ENCODE measurements at places on chromosomes 4 and X.

DNA sequence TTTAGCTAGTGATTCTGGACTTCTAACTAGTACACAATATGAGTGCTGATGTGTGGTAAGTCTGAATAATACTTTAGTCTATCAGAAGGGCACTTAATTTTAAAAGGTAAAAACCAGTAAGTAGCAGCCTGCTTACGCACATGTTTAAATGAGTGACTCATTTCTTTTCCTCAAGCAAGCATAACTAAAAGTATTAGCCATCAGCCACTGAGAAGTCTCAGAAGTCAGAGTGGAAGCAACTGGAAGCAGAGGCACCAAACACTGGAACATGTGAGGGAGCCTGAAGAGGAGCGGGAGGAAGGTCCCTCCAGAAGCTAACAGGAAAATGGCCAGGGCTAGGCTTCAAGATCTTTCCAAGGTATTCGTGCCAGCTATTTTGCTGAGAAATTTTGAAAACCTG is 257.7 kb downstream of the RAPGEF2 start:
- DNase-seq: no peak

- no peak for DNase-seq
Observed at GRCh38 chr4:122842984-122843531, 16.4 kb downstream of the FGF2 start.

DNA sequence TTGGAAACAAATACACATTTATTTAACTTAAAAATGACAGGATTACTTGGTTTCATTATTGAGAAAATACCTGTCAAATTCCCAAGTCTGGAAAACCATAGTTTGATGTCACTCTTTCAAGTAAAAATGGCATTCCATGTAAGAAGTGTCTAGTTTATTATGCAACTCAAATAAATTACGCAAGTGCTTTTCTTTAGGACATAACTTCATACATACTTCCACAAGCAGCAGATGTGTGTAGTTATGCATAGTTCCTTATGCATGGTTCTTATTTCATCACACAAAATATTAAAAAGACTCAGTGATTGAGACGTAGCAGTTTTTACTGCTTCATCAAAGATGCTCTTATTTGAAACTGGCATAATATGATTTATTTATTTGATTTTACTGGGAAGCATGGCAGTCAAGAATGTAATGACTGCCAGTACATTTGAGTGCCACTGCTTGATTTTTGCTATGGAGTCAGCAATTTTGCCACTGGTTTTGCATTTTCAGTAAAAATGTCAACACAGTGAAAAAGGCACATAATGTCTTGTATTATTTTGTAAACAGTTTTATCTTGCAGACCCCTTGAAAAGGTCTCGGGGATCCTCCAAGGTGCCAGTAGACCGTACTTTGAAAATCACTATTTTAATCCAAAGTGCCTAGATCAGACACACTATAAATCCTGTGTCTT is 62.1 kb downstream of the CLCN3 start:
- no peak for DNase-seq

- no peak for DNase-seq
Observed at GRCh38 chr4:61293707-61294400, 93.7 kb downstream of the ADGRL3 start.

DNA sequence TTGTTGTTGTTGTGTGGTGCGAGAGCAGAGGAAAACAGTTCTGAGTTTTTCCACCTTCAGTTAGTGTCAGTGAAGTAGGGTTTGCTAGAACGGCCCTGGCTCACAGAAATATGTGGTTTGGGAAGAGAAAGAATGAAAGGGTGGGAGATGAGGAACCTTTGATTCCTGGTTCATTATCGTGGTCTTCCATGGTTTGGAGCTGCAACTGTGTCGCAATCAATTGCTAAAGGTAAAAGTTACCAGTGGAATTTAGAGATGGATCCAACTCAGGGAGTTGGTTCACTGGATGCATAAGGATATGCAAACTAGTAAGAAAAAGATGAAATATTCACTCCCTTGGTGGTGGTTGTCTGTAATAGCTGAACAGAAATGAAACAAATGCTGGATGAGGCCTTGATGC is 35.6 kb upstream of the GPR34 start:
- no peak for DNase-seq

- no peak for DNase-seq
Observed at GRCh38 chrX:135411893-135412292, 9.9 kb upstream of the SMIM10L2A start.

GRCh38 chr4:105318486-105318885 is 155.4 kb downstream of the PPA2 start:
- DNase-seq: no peak

GRCh38 chr4:114264877-114265291 is 285.4 kb upstream of the ARSJ start:
- no peak for DNase-seq
